RPMI8226 (cell line): ENCODE measurements at places on chromosomes 13 and 19.

DNA sequence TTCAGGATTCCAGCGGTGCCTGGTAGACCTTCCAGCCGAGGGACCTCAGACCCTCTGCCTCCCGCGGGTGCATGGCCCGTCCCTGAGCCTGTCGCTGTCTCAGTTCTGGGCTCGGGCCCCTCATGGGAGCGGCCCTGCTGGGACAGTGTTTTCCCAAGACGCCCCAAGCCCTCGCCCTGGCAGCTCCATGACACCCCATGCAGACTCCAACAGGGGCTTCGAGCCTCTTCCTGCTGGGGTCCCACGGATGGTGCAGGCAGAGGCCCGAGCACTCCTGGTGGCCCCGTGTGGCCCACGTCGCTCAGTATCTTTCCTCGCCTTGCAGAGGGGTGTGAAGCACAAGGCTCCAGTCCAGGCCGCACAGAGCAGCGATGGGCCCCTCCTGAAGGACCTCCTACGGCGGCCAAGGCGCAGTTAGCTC, 88.8 kb upstream of the MCF2L start:
- no peak for DNase-seq

DNA sequence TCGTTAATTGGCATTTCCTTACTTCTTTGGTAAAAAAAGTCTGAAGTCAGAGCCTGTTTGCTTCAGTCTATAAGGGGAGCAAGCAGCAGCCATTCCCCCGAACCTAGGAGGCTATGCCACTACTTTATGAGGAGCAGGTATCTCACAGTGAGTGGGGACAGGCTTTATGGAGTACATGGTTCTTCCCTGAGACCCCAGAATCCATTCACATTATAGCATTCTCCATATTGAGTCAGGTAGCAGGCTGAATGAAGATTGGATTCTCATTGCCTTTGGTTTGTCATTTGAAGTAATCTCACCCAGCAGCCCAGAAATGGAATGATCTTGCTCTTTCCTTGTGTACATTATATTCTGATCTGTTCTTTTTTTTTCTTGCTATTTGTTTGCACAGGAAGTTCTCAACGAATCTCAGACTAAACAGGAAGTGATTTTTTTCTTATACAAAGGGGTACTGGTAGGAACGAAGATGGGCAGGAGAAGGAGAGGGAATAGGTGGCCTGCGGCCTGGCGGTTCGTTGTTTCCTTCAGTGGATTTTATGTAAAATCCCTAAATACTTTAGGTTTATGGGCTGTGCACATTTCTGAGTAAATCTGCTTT, 74.4 kb downstream of the ARHGAP35 start:
- DNase-seq = no peak

GRCh38 chr13:22143671-22144070, 472.8 kb downstream of the FGF9 start:
- no peak for DNase-seq

- no peak for DNase-seq
Observed at GRCh38 chr13:23690668-23691067, 120.5 kb downstream of the TNFRSF19 start.

DNA sequence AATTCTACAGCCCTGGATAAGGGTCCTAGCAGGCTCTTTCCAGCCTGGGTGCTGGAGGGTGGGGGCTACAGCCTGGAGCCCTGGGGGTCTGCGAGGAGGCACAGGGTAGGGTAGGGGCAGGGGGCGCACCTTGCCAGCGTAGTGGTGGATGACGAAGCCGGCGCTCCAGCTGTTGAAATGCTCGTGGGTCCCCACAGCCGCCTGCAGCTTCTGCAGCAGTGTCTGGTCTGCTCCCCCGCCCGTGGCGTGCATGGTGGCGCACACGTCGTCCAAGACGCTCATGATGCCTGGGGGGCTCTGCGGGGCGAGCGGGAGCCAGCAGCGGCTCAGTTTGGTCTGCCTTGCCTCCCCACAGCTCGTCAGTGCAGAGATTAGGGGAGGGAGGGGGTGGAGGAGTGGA, 30.2 kb upstream of the ZNF414 start:
- DNase-seq = no peak

DNA sequence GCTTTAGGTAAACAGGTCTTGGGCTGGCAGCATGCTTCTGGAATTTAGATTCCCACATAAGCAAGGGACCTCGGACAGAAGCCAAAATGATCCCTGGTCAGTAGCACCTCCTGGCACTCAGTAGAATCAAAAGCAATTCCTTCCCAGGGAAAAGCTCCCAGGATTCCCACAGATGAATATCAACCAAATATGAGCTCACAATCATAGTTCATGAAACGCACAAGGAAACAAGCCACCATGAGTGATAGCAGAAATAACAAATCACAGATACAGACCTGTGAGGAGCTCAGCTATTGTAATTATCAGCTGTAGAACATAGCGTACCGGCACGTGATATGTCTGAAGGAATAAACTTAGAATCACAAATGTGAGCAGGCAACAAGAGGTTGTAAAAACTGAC, 21.8 kb upstream of the PLAUR start:
- DNase-seq = no peak

DNA sequence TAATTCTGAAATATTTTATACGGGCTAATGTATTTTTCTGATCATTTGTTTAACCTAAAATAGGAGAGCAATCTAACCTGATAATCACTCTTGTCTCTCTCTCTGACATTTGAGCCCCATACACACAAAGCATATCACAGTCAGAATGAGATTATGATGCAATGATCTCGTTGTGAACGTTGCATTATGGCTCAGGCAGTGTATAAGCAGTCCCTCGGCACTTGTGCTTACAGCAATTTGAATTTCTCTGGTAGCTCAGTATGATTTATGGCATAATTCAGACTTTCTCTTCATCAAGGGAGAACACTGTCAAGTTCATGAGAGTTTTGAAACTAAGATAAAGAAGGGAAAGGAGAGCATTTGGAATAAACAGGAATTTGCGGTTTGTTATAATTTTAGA, 256.1 kb downstream of the DACH1 start:
- DNase-seq = no peak

- no peak for DNase-seq
Observed at GRCh38 chr13:59755632-59756290, 408.0 kb downstream of the DIAPH3 start.

- DNase-seq = peak; percentile 95
Observed at GRCh38 chr19:57350877-57351805, at the start of gene ZNF304. Gene ZNF304, plus strand, starts transcription at chr19:57351271. Its CDS starts 394 bp downstream, at chr19:57351665.

DNA sequence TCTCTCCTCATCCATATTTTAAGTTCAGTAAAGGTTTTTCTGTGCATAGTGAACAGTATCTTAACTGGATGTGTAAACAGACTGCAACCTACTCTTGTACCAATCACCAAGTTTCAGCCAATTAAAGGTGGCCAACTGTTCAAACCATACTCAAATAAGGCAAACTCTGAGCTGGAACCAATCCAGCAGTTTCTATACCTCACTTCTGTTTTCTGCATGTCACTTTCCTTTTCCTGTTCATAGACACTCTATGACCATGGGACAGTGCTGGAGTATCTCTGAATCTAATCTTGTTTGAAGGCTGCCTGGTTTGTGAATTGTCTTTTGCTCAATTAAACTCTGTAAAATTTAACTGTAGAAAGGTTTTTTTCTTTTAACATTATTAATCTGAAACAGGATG, 470.3 kb upstream of the SLITRK6 start:
- DNase-seq = peak; percentile 61

DNA sequence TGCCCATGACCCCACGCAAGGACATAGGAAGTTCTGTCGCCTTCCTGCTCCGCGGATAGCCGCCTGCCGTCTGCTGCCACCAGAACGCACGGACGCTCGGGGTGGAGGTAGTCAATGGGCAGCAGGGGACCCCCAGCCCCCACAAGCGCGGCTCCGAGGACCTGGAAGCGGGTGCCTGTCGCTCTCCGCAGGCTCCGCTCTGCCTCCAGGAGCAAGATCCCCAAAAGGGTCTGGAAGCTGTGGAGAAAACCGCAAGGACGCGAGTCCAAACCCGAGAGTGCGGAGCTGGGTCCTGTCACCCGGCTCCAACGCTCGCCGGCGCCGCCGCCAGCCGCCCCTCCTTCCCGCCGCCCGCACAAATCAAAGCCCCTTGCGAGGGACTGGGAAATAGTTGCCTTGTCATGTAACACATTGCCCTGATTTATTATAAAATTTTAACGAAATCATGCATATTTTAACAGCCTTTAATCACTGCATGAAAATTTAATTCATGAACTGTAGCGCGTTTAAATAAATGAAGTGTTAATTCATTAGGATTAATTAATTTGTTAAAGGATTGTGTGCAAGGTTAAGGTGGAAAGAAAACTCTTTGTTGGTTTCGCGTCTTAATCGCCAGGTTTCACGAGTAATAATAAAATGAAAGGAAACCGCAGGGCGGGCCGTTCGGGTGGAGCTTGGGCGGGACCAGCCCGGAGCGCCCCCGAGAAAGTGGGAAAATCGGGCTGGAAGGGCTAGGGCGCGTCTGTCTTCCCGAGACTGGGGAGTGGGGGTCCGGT, 5.5 kb upstream of the POU4F1 start:
- no peak for DNase-seq

- peak; percentile 38 for DNase-seq
Observed at GRCh38 chr19:3234800-3235199, 10.3 kb downstream of the CELF5 start.

DNA sequence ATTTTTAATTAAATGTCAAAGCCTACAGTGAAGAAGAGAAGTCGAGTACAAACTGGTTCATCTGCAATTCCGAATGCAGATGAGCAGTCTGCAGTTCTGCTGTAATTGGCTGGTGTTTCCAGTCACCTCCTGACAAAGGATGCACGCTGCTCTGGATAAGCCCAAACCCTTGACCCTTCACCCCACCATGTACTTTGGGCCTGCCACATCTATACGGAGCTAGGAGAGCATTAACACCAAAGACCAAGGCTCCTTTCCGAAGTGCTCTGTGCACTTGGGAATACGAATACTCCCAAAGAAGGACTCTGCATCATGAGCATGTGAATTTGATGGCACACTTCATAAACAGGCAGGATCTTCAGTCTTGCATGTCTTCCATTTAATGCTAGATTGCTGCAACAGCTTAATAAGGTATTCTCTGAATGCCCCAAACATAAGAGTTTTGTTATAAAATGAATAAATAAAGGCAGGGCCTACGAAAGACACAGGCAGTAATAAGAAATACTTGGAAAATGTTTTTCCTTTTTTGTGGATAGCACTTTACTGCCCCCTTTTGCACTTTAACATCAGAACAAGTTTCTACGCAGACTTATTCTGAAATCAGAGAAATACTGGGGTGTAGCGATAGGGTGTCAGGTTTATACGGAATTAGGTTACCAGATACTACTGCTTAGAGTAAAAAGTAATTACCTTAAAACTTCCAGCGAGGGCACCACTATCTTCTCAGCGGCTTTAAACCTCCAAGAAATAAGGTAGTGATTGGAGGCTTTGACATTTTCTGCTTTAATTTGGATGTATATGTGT, 15.0 kb downstream of the EFNB2 start:
- no peak for DNase-seq

- no peak for DNase-seq
Observed at GRCh38 chr13:44648392-44649103, 72.4 kb upstream of the TSC22D1 start.

- no peak for DNase-seq
Observed at GRCh38 chr13:112376050-112376681, at the start of gene SPACA7. Gene SPACA7, plus strand, starts transcription at chr13:112376355. Its CDS starts 31 bp downstream, at chr13:112376386.

DNA sequence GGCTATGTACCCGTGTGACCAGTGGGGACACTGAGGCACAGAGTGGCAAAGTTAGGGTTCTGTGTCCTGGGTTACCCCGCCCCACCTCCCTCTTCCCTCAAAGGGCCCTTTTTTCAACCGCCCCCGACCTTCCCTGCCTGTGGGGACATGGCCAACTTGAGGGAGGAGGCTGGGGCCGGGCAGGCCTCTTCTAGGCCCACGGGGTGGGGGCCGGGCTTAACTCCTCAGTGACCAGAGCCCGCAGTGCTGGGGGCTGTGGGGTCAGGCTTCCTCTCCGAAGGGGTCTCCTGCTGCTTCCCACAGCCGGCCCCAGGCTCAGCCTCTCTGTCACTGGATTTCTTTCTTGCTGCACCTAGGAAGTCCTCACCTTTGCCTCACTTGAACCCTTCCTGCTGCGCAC, 23.9 kb downstream of the PIAS4 start:
- no peak for DNase-seq

- no peak for DNase-seq
Observed at GRCh38 chr13:76887076-76887563, 915 bp upstream of the KCTD12 start.

- no peak for DNase-seq
Observed at GRCh38 chr13:91303031-91303430, 44.5 kb upstream of the MIR17HG start.

DNA sequence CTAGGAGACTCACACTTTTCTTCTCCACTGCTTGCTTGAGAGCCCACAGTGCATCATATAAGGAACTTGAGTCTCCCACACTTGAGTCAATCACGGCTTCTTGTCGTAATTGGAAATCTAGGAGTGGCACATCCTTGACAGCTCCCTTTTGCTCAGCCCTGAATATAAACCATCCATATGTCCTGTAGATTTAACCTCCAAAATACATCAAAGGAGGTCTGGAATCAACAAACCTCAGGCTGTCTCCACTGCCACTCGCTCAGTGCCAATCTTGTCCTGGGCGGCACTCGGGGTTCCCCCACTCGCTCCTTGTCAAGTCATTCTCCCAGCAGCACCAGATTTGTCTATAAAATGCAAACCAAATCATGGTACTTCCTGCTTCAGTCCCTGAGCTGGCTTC, 84.4 kb upstream of the UQCRFS1 start:
- DNase-seq = no peak

DNA sequence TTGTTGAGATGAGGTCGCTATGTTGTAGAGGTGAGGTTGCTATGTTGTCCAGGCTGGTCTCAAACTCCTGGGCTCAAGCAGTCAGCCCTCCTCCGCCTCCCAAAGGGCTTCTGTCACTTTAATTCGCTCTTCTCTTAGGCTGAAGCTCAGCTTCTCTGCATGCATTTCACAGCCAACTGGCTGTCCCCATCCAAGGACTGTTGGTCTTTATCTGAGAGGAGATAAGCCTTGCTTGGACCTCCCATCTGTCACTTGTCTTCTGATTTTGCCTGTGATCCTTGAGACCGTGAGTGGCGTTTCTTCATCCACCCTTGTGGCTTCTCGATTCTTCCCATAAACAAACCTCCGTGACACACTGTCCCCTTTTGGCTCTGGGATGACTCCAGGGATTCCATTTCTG, 24.4 kb downstream of the CERS1 start:
- no peak for DNase-seq

GRCh38 chr19:16301999-16302694, 22.5 kb upstream of the KLF2 start:
- DNase-seq = peak; percentile 37

DNA sequence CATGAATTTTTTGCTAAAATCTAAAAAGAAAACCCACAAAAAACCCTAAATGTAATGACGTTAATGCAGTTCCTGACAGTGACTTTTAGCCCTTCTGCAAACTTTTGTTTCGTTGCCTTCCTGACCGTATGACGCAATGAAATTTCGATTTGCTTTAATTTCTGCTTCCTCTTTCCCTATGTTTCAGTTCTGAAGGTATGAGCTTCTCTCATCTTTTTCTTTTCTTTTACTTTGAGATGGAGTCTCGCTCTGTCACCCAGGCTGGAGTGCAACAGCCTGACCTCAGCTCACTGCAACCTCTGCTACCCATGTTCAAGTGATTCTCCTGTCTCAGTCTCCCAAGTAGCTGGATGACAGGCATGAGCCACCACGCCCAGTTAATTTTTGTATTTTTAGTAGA, 6.1 kb upstream of the LILRA5 start:
- peak; percentile 54 for DNase-seq

GRCh38 chr19:10686661-10687517, 14.3 kb upstream of the QTRT1 start:
- no peak for DNase-seq

GRCh38 chr19:53812335-53812734, 11.8 kb downstream of the NLRP12 start:
- DNase-seq = peak; percentile 34
